CD4-positive, CD25-positive, alpha-beta regulatory T cell (primary cell): ENCODE measurements at places on chromosomes 1 and 21.

DNA sequence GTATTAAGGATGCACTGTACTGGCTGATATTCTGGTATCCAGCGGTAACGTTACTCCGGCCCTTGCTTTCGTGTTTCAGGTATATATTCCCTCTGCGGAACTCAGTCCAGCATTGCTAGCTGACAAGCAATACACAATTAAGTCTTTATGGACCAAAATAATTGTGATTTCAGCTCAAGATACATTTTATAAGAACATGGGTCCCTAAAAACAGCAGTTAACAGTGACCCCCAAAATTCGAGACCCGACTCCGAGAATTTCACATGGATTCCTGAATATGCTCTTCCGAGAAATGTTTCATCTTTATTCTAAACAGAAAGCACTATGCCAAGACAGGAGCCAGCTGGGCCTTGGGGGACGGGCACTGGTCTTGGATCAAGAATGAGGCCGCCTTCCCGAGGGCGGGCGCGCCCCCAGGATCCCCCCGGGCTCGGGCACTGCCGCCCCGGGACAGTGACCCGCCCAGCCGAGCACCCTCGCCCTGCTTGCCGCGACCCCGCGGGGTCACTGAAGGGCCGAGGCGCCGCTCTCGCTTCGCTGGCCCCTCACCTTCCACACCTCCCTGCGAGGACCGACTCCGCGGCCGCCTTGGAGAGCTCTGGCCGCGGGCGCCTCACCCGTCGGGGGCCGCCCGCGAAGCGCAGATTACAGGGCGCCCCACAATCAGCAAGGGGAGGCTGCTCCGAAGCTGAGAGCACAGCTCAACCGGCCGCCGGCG is 610 bp downstream of the SCYL3 start:
- no peak for DNase-seq

DNA sequence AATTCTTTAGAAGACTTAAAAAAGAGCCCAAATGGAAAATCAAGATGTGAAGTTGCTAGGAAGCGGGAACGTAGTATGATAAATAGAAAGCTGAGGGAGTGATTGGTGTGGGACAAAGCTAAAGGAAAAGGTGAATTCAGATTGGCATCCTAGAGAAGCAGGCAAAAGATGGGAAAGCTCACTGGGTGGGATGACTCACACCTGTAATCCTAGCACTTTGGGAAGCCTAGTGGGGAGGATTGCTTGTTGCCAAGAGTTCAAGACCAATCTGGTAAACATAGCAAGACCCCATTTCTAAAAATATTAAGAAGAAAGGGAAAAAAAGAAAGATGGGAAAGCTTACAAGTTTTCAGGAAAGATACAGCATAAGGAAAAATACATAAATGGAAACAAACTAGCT is 1.8 kb downstream of the MRPS21 start:
- DNase-seq, result no peak

- no peak for DNase-seq
Measured at GRCh38 chr1:26784023-26784871, 3.5 kb upstream of the PIGV start.

GRCh38 chr1:20052386-20052785 is 17.6 kb upstream of the PLA2G5 start:
- no peak for DNase-seq

DNA sequence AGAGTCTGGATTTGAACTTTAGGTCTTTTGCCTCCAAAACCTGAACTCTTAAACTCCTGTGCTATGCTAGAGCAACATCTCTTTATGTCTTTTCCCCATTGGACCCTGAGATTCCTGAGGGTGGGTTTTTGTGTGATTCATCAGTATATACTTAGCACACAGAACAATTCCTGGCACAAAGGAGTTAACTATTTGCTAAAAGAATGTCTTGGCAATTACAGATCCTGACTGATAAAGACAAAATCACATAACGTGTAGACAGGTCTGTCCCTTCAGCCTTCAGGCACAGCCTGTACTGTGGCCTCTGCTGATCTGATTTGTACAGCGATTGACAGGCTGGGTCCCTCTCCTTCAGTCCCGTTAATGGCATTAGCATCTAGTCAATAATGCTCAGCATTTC is 162.4 kb upstream of the BEND5 start:
- DNase-seq, result no peak

- DNase-seq, result no peak
Measured at GRCh38 chr1:38331496-38332210, 285.1 kb upstream of the POU3F1 start.

GRCh38 chr1:101030881-101031280 is 5.3 kb upstream of the DPH5 start:
- DNase-seq, result no peak

- no peak for DNase-seq
Measured at GRCh38 chr1:31564606-31564989, 11.7 kb upstream of the TINAGL1 start.

- DNase-seq, result no peak
Measured at GRCh38 chr21:30209601-30210000, 6.3 kb downstream of the CLDN8 start.

GRCh38 chr21:44499211-44499560 is 40.8 kb downstream of the KRTAP10-1 start:
- no peak for DNase-seq

- no peak for DNase-seq
Measured at GRCh38 chr1:21490774-21491487, 18.3 kb upstream of the ALPL start.

DNA sequence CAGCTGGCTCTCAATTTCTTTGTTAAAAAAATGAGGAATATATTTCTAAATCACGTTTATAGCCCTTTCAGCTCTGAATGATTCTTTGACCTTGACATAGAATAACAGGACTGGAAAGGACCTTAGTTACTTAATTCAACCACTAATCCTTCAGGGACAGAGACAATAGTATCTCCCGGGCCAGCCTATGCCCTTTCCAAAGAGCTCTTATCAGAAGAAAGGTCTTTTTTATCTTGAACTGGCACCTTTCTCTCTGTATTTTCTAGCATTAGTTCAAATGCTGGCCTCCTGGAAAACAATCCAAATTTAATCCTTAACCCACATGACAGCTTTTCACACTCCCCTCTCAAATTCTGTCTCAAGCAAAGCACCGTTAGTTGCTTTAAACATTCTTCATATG is 44.8 kb upstream of the FBXO28 start:
- no peak for DNase-seq

- DNase-seq, result no peak
Measured at GRCh38 chr1:115246526-115246925, 91.5 kb downstream of the NGF start.

DNA sequence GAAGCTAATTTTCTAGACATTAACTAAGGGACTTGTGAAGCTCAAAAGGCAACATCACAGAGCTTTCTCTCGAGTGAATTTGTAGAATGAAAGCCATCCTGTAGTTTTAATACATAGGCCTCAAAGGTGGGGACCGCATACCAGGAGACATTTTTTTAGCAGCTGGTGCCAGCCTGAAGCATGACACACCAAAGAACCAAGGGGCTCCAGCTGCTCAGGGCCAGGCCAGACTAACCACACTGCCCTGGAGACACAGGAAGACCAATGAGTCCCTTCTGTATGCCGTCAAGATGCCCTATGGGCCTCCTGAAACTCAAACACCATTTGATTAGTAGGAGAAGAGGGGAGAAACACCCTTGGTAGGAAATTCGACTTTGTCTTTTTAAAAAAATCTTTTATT is 113.9 kb upstream of the CACNA1E start:
- no peak for DNase-seq

DNA sequence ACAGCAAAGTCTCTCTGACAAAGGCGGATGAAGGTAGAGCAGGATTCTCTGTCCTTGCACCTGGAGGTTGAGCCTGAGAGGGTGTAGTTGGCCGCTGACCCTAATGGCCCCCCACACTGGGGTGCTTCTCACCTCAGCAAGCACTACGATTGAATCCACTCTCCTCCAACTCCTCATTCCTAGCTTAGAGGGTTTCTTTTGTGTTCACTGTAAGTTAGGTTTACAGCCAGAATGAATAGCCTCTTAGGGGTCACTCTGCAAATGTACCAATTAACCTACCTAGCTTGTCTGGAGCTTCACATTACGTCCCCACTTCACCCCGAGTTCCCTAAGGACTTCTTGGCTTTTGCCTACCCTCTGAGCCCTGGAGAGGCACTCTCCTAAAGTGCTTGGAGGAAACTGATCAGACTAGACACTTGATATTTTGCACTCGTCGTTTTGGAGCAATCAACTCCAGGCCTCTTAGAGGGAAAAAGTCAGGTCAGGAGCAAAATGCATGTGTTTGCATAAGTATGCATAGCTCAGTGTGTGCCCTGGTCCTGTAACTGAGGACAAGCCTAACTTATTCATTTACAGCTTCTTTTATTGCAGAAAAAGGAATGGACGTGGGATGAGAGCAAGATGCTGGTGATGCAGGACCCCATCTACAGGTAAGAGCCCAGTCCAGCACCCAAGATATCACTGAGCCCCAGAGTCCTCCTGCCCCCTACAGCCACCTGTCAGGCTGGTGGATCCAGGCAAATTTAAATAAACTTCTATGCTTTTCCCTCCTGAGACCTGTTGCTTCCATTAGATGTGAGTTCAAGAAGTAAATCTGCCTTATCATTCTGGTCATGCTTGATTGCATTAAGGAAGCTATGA is 76.4 kb downstream of the SPATA46 start:
- DNase-seq, result no peak

GRCh38 chr1:222817529-222817928 is 2.7 kb downstream of the DISP1 start:
- no peak for DNase-seq

DNA sequence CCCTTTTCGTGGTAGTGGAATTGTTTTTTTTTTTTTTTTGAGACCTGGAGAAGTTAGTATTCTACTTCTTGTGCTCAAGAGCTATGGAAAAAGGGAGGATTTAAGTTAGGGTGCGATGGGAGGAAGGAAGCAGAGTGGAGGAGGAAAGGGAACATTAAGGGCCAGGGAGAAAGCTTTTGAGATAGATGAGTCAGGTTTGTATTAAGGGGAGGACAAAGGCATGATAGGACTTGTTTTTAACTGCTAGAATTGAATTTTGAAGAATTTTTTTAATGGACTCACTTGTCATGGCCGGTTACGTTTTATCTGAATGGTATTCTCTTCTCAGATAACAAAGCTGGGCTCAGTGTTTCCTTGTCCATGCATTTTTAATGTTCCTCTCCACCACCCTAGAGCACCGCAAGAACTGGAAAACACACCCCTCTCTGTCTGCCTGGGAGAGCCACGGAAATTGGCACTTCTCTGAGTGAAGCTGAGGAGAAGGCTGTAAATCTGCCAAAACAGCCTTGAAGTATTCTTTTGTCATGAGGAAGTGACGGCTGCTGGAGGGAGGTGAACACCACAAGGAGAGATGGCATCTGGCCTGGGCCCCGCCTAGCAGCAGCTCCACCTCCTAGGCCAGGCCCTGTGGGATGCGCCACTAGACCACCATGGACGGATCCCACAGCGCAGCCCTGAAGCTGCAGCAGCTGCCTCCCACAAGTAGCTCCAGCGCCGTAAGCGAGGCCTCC is 3.5 kb downstream of the NIPAL3 start:
- no peak for DNase-seq

GRCh38 chr1:60031146-60031545 is 42.4 kb downstream of the C1orf87 start:
- DNase-seq, result no peak

DNA sequence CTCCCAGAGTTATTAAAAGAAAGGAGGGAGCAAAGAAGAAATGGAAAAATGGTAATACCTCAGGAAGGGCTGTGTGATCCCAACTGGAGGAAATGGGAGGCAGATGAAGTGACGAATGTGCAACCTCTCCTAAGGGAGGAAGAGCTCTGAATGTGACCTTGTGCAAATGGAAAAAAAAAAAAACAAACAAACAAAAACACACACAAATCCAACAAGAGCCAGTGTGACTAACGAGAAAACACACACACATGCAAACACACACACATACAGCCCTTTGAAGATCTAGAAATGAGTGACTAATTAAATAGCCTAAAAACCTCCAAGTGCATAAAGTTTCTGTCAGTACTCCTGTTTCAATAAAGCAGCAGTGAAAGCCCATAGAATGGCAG is 49.0 kb downstream of the CCN1 start:
- no peak for DNase-seq

DNA sequence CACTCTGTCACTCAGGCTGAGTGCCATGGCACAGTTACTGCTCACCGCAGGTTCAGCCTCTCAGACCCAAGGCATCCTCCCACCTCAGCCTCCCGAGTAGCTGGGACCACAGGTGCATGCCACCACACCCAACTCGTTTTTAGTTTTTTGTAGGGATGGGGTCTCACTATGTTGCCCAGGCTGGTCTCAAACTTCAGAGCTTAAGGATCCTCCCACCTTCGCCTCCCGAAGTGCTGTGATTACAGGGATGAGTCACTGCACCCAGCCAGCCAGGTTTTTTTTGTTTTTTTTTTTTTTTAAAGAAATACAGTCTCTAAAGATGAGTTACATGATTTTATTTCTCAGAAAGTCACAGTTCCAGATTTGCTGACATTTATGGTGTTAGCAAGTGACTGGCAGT is 29.0 kb downstream of the BACE2 start:
- DNase-seq, result no peak

DNA sequence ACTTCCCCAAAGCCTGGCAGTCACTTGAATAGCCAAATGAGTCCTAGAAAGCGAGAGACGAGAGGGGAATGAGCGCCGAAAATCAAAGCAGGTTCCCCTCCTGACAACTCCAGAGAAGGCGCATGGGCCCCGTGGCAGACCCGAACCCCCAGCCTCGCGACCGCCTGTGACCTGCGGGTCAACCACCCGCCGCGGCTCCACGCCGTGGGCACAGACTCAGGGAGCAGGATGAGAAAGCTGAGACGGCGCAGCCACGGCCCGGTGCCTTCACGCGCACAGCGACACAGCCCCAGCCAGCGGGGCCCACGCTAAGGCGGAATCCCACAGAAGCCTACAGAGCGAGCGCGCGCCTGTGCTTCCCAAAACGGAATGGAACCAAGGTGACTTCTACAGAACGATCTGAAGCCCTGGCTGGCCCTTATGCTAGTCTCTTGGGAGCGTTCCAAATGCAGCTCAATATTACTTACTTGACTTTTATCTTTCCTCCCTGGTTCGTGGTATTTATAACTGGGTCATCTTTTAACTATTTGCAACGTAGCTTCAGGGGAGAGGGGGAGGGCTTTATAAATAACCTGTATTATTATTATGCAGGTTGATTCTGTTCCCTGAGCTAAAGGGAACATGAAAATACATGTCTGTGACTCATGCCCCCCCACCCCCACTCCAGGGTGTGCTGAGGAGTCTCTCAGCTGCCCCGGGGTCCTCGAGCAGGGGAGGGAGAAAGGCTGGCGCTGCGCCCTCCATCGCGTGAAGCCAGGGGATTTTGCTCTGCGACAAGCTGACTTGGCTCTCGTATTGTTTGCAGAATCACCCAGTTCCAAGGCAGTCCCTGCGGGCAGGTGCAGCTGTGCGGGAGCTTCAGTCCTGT is 1.7 kb downstream of the TSPEAR start:
- no peak for DNase-seq

- no peak for DNase-seq
Measured at GRCh38 chr1:185207170-185207569, 50.2 kb downstream of the SWT1 start.

DNA sequence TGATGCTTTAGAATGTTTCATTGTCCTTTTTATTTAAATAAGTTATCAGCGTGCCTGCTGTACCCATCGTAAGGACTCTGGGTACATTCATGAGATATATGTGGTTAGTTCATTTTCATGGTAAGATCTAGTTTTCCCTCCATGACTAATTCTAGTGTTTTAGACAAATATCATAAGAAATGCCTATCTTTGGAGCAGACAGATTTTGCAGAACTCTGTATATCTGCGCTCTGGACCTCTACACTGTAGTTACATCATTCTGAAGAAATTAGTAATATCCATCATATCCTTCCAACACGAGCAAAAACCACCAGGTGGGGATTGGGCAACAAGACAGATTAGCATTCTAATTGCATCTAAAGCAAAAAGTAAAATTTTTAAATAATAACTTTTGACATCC is 499.2 kb downstream of the SETD4 start:
- no peak for DNase-seq

- no peak for DNase-seq
Measured at GRCh38 chr1:152873495-152873894, 4.6 kb upstream of the SMCP start.
